ENCODE measurements at places on chromosomes 2 and 18.

DNA sequence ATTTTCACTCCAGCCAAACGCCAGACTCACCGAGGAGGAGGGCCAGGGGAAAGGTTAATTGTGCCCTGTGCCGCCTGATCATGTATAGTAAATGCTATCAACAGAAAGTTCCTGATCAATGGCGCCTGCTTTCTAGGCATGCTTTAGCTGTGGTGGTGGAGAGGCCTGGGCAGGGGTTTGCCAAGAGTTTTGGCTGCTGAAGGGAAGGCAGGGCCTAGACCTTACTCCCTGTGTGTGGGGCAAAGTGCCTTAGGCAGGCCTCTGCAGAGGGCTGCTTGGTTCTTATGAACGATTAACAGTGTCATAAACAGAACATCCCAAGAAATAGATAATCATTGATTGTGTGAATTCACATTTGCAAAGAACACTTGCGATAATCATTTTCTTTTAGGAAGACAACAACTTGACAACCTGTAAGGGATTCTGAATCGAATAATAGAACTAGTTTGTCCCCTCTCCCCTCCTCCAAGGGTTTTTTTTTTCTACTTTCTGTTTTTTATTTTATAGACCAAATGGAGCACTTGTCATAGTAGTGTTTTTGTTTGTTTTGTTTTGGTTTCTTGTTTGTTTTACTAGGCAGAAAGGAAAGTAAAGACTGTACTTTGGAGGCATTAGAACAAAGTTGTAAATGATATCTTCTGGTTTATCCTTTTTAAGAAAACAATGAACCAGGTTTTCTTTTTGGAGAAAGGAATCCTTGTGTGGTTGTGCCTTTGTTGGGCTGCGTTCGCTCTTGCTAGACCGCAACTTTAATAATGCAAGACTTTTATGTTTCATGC lies 6.5 kb downstream of the TSHZ1 start:
- no peak for DNase-seq

- no peak for DNase-seq
Observed at GRCh38 chr2:173550143-173550542, 195.5 kb downstream of the CDCA7 start.

DNA sequence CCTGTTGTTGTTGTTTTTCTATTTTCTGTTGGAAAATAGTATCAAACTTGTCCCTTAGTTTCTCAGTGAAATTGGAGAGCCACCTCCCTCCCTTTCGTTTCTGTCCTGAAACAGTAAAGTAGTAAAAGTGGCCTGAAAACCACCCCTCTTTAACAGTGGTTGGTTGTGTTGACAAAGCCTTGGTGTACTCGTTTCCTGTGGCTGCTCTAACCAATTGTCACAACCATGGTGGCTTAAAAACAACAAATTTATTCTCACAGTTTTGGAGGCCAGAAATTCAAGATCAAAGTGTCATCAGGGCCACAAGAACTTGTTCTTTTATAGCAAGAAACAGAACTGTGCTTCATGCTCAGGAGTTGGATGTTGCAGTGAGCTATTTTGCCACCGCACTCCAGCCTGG lies 4.0 kb upstream of the DYSF start:
- DNase-seq, result no peak

DNA sequence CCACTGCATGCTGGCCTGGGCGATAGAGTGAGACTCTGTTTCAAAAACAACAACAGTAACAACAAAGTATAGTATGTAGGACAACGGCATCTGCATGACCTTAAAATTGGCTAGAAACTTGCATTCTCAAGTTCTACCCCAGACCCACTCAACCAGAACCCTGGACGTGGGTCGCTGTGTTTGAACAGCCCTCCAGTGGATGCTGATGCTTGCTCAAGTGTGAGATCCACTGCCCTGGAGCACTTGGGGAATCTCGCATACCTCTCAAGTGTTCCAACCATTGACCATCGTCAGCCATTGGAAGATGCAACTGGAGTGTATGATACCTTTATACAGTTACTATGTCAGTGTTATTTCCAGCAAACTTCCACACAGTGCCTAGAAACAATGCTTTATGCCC lies 435.9 kb downstream of the DCDC2C start:
- DNase-seq, result no peak

- no peak for DNase-seq
Observed at GRCh38 chr2:172220121-172220520, 117.4 kb upstream of the DLX2 start.

DNA sequence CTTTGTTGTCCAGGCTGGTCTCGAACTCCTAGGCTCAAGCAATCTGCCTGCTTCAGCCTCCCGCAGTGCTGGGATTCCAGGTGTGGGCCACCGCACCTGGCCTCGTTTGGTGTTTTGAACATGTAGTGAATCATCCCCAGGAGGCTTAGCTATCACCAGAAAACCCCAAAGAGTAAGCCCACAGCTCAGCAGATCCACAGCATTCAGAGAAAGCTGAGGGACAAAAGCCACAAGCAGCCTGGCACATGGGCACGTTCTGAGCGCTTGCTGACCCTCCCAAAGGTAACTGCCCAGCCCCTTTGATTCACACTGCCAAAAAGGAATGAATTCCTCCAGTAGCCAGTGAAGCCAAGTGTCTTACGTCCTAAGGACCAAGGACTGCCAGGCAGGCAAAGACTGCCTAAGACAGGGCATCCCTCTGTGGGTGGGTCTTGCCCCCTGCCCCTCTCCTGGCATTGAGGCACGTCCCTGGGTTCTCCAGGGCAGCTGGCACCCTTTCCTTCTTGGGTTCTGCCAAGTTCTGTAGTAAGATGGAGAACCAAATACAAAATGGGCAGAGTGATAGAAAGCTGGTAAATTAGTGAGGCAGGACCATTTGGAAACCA lies 31.7 kb downstream of the MBP start:
- DNase-seq, result no peak

- DNase-seq, result no peak
Observed at GRCh38 chr2:134594399-134594798, 124.4 kb downstream of the TMEM163 start.

DNA sequence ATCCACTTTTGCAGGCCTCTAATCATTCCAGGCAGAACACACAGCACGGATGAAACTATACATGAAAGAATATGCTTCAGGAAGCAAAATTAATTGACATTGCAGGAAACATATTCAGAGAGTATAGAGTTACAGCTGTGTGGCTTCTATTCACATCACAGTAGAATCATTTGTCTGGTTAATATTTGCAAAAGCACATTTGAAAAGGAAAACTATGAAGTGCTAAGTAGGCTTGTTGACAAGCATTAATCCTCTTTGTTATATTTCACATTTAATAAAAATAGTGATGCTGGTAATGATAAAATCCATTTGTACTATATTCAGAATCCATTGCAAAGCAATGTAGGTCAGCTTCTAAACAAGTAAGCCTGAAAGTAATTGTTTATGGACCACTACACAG lies 32.2 kb upstream of the PIK3C3 start:
- DNase-seq, result no peak

All from H54 (cell line).